ENCODE measurements at places on chromosomes 13 and 19.

DNA sequence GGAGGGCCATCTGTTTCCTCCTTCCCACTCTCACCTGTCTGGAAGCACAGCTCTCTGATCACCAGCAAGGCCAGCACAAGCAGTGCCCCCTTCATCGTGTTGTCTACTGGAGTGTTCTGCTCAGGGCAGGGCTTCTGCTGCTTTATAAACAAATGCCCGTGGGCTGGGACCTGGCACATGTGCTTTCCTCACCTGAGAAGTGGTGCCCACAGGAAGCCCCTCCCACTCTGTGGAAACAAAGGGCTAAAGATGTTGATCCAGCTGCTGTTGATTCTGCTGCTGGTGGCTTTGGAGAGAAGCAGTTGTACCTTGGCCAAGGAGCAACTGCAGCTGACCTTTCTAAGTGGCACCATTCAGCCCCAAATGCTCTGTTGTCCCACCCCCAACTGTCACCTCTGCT, 26.4 kb upstream of the ZNF181 start:
- DNase-seq, result no peak

DNA sequence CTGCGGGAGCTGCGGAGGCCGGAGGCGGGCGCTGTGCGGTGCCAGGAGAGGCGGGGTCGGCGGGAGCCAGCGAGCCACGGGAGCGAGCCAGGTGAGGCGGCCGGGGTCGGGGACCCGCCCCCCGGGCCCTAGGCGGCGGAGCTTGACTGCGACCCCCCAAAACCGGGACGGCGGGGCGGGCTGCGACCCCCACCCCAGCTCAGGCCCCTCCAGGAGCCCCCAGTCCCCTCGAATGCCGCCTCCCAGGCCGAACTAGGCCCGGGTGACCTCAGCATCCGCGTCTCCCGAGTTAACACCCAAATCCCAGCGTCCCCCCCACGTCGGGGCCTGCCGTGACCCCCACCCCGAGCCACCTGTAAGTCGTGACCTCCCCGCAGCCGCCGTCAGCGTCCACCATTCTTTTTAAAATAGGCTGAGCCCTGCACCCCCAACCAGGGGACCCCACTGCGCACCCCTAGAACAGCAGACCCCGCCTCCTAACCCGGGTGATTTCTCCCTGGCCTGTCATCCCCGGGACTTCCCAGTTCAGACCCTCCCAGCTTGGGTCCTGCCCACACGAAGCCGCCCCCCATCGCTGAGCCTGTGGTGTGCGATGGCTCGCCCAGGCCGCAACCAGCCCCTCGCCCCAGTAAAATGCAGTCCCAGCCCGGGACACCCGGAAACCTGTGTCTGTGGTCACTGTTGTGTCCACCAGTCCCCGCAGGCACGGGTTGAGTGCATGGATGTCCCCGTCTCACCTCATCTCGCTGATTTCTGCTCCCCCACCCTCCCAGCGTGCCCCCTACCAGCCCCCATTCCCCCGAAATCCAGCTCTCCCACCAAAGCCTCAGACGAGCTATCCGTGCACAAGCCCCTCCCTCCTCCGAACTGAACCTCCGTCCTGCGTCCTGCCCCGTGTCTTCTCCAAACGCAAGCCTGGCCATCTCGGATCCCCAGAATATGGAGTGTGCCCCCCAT, 551 bp downstream of the FZR1 start:
- DNase-seq, result no peak

GRCh38 chr13:79445968-79446645, 34.8 kb upstream of the NDFIP2 start:
- DNase-seq, result no peak

DNA sequence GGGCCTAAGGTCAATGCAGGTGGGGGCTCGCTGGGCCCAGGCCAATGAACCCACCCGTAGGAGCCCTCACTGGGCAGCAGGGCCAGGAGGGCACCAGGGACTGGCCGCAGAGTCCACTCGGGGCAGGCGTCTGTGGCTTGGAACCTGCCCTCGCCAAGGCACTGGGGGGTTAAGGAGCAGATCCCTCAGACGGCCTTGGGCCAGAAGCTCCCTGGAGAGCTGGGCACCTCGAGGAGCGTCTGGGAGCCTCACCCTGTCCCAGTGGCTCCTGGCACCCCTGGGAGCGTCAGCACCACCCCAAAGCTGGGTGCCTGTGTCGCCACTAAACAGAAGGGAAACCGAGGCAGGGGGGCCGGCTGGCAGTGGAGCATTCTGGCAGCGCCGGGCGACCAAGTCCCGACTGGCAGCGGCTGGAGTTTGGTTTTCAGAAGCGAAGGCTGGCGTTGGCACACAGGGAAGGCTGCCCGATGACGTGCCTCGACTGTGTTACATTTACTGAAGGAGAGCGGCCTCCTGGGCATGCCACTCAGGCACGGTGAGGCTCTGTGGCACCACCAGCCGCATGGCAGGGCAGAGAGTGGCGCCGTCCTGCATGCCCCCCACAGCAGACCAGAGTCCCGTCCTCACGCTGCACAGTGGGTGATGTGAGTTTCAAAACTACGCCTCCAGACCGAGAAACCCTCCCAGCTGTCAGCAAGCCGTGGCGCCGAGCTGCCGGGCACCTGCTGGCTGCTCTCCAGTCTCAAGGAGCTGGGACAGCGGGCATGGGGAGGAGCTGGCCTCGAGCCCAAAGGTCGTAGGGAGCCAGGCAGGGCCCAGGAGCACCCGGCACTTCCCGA, 9.2 kb upstream of the MEX3D start:
- no peak for DNase-seq

GRCh38 chr19:4781801-4782200, 9.7 kb upstream of the FEM1A start:
- DNase-seq, result no peak

DNA sequence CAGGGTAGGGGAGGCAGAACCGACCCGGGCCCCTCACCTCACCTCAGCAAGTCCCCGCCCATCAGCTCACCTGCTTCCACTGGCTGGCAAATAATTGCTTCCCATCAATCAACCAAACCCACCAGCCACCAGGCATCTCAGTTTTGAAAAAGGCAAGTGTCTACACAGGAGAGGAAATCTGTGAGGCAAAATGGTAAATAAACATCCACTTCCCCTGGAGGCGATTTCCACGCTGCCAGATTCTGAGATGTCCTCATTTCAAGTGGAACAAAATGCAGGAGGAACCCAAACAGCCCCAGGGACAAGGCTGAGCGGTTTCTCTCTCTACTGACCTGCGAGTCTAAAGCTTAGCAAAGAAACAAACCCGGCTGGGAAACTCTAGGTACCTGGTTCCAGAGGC, 117.5 kb downstream of the CRYL1 start:
- DNase-seq, result no peak

DNA sequence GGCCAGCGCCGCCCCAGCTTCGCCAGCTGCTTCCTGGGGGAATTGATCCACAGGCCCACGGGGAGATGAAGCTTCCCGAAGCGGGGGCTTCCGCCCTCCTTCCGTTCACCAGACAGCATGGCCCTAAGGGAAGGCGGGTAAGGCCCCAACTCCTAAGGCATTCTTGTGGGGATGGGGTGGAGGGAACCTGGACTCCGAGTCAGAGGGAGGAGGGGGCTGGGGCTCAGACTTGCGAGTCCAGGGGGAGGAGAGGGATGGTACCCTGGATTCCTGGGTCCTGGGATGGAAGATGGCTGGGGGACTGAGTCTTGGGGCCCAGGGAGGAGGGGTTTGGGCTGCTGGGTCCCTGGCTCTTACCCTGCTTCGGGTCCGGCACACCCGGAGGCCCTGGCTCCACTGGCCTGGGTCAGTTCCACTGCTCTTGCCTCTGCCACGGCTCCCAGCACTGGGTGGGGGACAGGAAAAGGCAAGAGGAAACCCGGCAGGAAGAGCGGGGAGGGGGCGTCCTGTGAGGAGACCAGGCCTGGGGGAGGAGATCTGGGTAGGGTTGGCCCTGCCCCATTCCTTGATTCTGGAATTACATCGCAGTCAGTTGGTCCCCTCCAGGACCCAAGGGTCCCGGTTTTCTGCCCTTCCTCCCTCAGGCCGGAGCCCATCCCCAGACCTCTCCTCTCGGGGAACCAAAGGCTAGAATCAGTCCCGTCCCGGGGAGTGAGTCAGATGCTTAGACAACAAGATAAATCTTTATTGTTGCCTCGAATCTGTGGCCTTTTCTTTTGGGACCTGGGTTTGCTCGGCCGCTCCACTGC, at the start of gene RASIP1:
TSS of gene RASIP1 (minus strand) at position 447 of the 809 bp plus-strand sequence. CDS start at position 119, 328 bp downstream.
- DNase-seq, result no peak

- DNase-seq, result no peak
Measured at GRCh38 chr13:40013554-40013953, 358.1 kb downstream of the COG6 start.

GRCh38 chr19:6837525-6837924, 49.9 kb upstream of the ADGRE1 start:
- DNase-seq, result no peak

Measured in caudate nucleus (tissue), 63 donors.